Activated T-cell treated with anti-CD3 and anti-CD28 coated beads, Interleukin-2, amount 50 U/mL, for 72 hours (primary cell): ENCODE measurements at places on chromosomes 11 and 22. TPM values are rescaled to one million over a fixed set of nuclear protein-coding genes. Genes with fewer than 3 reads are reported as not detected.

The CPT1B gene
- 88.0 TPM for total RNA-seq

The MUC5B gene
- not detected for total RNA-seq

The MS4A4A gene
- total RNA-seq = not detected

The HEPHL1 gene
- not detected for total RNA-seq

The LARGE1 gene
- 3.6 TPM for total RNA-seq

The PLEKHB1 gene
- total RNA-seq = 8.5 TPM

The BDNF gene
- total RNA-seq = not detected
